ENCODE measurements at places on chromosomes 2 and 18.

GRCh38 chr18:47254341-47254939 lies 3.0 kb upstream of the SKOR2 start:
- DNase-seq: no peak

DNA sequence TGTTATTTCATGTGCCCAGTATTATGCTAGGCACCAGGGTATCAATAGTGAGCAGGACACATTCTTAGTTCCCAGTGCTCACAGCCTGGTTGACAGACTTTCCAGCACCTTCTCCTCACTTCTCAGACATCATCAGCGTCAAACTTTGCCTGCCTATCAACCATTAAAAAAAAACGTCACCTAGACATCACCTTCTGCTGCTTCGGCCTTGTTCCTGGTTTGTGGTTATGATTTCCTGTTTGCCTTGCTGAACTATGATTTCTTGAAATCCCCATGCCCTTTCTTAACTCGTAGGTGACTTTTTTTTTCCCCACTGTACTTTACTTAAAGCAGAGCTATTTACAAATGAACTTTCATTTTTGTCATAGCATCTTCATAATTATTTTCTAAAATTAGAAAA lies 60.4 kb upstream of the NABP1 start:
- peak; percentile 76 for DNase-seq

DNA sequence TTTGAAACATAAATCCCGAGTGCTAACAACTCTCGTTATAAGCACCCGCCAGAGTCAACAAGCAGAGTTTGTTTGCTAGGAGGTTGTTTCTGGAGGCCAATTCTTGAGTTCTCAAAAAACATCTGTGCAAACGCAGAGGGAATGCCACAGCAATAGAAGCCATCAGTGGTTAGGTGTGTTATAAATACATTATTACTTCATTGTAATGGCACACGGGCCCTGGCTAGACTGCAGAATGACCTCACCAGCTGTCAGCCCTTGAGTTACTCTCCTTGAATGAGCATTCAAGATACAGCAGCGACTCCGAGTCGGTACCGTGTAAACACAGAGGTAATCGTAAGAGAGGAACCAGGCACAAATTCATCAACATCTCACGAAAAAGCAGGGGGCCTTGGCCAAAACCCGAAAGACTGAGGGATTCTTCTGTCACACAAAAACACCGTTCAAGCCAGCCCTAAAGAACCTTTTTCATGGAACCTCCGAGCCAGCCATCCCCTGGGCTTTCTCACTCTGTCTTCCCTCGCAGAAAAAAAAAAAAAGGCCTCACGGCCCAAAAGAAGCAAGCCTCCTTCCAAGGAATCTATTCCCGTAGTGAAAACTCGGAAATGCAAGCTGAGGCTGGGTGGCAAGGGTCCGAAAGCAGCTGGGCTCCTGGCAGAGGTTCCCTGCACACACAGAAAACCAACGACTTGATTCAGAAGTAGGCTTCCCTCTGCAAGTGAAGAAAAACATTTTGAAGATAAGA lies 133.7 kb upstream of the MEIS1 start:
- DNase-seq: no peak

DNA sequence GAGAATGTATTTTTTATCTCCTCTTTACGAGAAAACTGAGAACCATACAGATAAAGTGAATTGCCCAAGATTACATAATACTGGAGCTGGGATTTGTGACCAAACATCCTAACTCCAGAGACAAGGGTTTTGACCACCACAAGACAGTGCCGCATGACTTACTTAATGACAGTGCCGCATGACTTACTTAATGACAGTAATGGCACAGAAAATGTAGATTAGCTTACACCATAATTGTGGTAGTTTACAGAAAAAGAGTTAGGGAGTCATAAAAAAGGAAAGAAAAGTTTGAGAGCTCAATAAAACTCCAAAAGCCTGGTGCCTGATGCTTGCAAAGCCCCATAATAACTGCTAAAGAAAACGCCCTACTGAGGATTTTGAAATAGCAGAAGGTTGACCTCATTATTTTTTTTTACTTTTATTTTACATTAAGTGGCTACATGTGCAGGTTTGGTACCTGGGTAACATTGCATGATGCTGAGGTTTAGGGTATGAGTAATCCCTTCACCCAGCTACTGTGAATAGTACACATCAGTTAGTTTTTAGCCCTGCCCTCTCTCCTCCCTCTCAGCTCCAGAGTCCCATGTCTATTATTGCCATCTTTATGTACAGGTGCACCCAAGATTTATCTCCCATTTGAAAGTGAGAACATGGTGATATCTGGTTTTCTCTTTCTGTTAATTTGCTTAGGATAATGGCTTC lies 310.0 kb upstream of the UBE2E3 start:
- no peak for DNase-seq

DNA sequence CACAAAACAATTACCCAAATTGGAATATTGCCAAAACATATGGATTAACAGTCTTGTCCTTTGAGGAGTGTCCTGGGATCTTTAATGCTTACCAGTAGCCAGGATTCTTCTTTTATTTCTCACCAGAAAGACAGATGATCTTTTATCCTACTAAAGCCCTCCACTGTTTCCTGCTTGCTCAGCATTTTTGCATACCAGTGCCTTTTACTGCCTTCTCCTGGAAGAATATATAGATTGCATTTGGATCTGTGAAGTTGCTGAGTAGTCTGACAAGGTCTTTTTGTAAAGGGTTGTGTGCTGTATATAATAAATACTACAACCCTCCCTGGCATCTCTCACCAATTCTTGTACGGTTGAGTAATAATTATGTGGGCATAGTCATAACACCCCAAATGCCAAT lies 652.2 kb downstream of the LRRTM4 start:
- no peak for DNase-seq

- DNase-seq: peak; percentile 89
These were observed 25.5 kb downstream of the B4GALT6 start for GRCh38 chr18:31658670-31659575.

GRCh38 chr2:209653134-209653533 lies 118.5 kb upstream of the UNC80 start:
- no peak for DNase-seq

DNA sequence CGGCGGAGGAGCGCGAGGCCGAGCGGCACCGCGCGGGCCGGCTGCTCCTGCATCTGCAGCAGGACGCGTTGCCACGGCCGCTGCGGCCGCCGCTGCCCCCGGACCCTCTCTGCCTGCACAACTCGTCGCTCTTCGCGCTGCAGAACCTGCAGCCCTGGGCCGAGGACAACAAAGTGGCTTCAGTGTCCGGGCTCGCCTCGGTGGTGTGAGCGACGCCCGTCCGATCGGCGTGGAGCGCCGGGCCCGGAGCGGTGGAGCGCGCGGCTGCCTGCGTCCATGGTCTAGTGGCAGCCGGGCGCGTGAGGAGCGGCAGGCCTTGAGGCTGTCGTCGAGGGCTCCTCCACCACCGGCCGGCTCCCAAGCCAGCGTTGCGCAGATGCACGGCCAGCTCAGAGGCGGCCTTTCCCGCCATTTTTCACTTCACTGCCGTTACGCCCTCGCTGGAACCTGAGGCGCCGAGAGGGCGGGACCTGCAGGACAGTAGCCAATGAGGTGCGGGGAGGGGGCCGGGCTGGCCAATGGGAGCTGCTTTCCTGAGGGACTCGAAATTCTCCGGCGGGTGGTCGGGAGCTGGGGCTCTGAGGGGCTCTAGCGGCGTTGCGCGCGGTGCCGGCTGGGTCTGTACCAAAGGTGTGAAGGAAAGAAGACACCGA lies 1.9 kb downstream of the TLX2 start:
- no peak for DNase-seq

DNA sequence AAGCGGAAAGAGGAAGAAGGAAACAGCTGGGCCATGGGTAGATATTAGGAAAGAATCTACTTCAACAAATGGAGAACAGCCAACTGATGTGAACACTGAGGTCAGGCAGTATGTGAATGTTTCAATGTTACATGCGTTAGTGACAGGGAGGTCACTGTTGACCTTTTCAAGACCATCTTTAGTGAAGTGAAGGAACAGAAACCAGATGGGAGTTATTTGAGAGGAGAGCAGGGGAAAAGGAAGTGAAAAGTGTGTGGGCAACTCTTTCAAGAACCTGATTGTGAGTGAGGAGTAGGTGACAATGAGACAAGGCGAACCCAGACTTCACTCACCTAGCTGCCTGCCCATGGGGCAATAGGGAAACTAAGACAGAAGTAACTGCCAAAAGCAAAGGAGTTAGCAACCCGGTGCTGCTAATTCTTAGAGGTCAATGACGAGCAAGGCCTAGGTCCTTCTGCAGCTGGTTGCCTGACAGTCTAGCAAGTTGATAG lies 67.0 kb downstream of the SP3 start:
- DNase-seq: peak; percentile 94

DNA sequence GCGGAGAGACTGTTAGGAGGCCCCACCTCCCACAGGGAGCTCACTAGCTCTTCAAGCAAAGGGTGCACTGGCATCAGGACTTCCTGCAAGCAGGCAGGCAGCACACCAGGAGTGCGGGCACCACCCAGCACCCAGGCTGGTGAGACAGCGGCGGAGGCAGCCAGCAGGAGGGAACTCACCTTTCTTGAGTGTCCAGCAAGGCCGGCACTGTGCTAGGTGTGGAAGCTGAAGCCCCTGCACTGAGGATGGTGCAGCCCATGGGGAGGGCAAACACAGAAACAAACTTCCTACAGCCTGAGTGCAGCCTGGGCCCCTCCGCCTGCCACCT lies 100.7 kb upstream of the ID2 start:
- DNase-seq: no peak

DNA sequence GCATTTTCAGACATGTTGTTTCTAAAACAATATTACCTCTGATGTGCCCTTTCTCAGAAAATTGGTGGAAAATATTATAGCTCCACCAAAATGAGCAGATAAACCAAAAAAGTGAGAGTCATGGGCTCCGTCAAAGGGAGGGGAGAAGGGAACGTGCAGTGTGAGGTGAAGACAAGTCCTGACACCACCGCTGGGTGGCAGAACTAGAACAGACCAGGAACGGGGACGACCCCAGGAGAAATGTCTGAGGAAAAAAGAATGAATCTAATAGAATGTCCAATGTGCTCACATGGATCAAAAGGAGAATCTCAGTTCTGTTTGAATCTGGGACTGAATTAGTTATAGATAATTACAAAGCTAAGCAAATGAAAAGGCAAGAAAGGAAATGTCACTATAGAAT lies 22.6 kb upstream of the BCL2 start:
- no peak for DNase-seq

DNA sequence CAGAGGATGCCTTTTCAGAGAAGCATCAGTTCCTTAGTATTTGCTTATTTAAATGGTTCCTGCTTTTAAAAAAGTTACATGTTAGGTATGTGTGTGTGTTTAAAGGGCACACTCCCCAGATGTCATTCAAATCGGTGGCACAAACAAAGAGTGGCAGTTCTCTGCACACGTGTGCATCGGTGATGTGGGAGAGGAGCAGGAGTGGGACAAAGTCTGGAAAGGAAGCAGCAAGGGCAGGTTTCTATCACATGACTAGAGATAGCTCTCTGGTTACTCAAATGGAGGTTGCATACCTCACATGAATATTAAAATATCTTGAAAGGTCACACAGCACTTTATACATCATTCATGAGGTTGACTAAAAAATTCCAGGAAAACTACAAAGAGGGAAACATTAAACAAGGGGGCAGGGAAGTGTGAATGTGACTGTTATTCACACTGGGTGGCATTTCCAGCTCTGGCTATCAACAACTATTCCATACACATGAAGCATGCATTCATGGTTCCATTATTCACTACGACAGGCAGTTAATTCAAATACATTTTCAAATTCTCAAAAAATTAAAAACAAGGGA lies 64.7 kb downstream of the SEPTIN10 start:
- DNase-seq: no peak

DNA sequence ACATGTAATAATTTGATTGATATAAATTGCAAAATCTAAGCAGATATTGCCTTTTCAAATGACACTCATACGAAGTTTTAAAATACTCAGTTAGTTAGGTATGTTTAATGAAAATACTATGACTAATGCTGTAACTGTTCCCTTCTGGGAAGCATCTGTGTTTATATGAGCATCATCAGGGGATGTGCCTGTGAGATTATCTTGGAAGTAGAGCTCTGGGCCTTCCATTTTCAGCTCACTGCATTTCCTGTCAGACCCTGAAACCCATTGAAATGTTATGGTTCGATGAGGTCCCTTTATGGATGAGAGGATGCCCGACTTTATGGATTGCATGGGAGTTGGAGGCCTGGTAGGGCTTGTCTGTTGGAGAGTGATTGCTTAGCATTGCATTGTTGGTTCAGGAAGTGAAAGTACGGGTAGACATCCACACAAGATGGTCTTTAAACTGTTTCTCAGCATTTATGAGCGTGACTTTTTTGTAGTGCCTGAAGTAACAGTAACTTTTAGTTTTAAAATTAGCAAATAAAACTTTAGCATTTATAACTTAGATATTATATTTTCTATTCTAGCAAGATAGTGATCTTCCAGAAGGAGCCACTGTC lies 28.7 kb downstream of the ELP2 start:
- no peak for DNase-seq

GRCh38 chr2:226526716-226527115 lies 272.9 kb downstream of the IRS1 start:
- DNase-seq: no peak

DNA sequence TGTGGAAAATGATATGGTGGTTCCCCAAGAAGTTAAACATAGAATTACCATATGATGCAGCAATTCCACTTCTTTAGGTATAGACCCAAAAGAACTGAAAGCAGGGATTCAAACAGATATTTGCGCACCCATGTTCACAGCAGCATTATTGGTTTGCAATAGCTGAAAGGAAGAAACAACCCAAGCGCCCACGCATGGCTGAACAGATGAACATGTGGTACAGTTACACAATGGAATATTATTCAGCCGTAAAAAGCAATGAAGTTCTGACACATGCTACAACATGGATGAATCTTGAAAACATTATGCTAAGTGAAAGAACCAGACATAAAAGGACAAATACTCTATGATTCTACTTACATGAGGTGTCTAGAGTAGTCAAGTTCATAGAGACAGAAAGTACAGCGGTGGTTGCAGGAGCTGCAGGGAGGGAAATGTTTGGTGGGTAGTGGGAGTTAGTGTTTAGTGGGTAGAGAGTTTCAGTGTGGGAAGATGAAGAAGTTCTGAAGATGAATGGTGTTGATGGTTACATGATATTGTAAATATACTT lies 26.7 kb upstream of the ASPRV1 start:
- DNase-seq: no peak

GRCh38 chr2:130870779-130871178 lies 34.1 kb downstream of the ARHGEF4 start:
- DNase-seq: no peak

- no peak for DNase-seq
These were observed 79.9 kb upstream of the FAM237A start for GRCh38 chr2:206562375-206562774.

DNA sequence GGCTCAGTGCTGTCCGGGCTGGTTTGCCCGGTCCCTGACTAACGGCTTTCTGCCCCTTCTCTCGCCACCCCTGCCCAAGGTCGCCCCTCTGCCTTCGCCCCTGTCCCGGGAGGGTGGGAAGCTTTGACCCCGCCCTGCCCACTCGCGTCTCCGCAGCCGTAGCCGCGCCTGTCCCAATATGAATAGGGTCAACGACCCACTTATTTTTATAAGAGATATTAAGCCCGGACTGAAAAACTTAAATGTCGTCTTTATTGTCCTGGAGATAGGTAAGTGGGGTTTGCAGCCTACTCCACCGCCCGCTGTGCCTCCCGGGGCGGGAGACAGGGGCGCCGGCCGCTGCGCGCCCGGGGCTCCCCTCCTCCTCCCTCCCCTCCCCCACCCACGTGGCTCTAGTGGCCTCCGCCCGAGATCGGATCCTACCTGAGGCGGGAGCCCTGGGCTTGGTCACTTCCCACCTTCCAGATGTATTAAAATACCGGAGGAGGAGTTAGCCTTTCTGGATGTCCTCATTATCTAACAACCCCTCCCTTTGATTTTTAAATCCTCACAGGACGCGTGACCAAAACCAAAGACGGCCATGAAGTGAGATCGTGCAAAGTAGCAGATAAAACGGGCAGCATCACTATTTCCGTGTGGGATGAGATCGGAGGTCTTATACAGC lies 633 bp downstream of the NABP1 start:
- DNase-seq: no peak

Data from GM12878 (cell line).